HFFc6 (cell line): ENCODE measurements at places on chromosomes 7 and 10. TPM values are rescaled to one million over a fixed set of nuclear protein-coding genes. Genes with fewer than 3 reads are reported as not detected.

DNA sequence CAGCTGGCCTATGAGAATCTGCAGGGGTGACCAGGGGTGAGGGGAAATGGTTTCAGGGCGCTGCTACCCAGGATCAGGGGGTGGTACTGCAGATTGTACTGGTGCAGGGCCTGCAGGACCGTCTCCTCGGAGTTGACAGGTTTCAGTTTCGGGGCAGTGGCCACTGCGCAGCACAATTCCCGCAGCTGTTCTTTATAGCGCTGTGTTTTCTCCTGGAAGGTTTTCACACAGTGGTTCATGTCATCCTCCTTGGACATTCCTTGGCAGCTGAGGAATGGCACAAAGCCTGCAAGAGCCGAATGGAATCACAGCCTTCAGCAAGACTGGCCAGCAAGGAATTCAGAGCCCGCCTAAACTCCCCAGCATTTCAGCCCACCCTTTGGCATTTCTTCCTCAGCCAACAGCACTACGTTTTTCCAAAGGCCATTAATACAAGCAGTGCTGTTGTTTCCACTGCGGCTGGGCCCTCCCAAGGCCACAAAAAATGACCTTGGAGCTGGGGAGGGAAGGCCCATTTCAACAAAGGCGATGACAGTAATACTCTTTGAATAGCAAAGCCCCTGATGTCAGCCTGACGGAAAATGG lies 44.9 kb downstream of the PNLIPRP2 start:
- peaks cover 17% of the 10 kb centered on the region for H3K4me1 ChIP-seq
- H3K27me3 ChIP-seq, result peaks cover 9% of the 10 kb centered on the region
- H3K4me3 ChIP-seq, result no peak overlapping the region
- no peaks in the 10 kb centered on the region for H3K36me3 ChIP-seq

- no peak for DNase-seq
- H3K27me3 ChIP-seq, result peaks cover 4% of the 10 kb centered on the region
- no peaks in the 10 kb centered on the region for H3K36me3 ChIP-seq
- H3K4me3 ChIP-seq, result no peak overlapping the region
These were observed 72.0 kb upstream of the ANK3 start for GRCh38 chr10:60461688-60462087.

ERVW-1 gene
- not detected in 3 replicates for total RNA-seq

LIPJ gene
- not detected in 2 replicates for total RNA-seq

SCART1 gene
- 0.74 to 1.3 TPM (median 0.76 TPM) in 3 replicates for total RNA-seq

DNA sequence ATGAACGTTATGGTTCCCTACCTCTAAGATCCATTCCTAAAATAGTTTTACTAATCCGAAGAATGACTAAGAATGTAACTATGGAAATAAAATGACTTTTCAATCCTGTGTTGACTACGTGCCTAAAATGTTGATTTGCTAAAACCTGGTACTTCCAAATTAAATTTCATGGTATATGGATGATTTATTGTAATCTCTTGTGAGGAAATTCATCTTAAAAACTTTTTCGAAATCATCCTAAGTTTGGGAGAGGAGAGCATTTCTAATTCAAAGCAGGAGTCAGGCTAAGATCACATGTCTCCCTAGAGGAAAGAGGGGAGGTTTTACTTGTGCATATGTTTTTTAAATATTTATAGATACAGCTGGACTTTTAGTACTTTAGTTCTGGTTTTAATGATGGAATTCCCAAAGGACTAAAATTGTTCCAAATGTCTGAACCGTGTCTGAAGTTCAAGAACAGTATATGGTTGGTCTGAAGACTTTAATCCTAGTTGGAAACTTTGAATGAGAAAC lies 483.9 kb downstream of the AUTS2 start:
- no peaks in the 10 kb centered on the region for H3K4me1 ChIP-seq
- no peak for DNase-seq
- no peak overlapping the region for H3K4me3 ChIP-seq
- H3K27ac ChIP-seq, result no peak overlapping the region

ZNF789 gene
- 5.6 to 6.3 TPM (median 6.0 TPM) in 3 replicates for total RNA-seq

DNA sequence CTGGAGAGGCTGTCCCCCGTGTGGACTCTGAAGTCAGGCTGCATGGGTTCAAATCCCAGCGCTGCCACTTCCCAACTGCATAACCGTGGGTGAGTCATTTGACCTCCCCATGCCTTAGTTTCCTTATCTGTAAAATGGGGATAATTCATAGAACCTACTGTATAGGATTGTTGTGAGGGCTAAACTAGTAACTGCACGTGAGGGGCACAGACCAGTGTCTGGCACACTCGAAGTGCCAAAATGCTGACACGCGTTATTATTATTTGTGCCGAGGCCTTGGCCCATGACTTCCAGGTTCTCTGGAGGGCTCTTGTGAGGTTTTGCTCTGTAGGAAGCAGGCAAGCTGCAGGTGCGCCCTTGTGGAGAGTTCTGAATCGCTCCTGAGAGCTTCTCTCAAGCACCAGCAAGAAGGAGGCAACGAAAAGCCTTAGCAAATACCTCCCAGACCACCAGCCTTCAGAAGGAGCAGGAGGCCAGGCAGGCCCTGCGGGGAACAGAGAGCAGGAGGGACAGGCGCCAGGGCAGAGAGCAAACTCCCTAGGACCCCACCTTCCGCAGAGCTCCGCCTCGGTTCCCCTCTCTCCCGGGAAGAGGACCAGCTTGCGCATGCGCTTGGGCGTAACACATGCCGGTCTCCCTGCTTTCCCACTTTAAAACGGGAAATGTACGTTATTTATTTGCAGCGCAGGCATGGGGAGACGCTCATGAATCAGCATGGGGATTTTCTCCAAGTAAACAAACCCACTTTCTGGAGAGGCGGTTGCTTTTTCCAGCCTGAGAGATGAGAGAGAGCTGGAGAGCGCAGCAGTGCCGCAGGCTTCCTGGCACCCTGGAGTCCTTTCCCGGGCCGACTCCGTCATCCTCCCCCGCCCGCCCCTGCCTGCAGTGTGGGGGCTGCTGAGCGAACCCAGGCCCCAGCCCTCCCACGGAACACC lies 39.6 kb downstream of the SORCS3 start:
- no peak for DNase-seq
- no peak overlapping the region for H3K27ac ChIP-seq
- no peak overlapping the region; the same call in 1 of the 2 replicates for H3K4me3 ChIP-seq
- H3K27me3 ChIP-seq, result no peaks in the 10 kb centered on the region; the same call in 1 of the 2 replicates
- no peaks in the 10 kb centered on the region for H3K36me3 ChIP-seq
- no peaks in the 10 kb centered on the region for H3K4me1 ChIP-seq

DNA sequence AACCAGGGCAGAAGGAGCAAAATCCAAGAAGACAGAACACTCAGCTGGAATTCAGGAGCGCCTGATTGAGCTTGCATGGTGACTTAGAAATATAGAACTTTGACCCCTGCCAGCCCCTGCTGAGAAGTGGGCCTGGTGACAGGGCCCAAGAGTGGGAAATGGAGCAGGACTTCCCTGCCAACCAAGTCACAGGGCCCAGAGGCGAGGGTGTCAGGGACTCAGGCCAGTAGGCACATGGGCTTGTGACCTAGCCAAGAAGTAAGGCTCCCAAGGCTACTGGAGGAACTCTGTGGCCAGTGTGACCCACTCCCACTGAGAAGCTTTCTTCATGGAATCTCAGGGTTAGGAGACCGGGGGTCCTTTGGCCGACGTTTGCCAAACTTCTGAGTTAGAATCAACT lies 31.9 kb downstream of the LRRC20 start:
- no peak overlapping the region for H3K4me3 ChIP-seq
- no peak overlapping the region for H3K27ac ChIP-seq
- H3K27me3 ChIP-seq, result peaks cover 32% of the 10 kb centered on the region
- no peaks in the 10 kb centered on the region for H3K36me3 ChIP-seq
- H3K4me1 ChIP-seq, result no peaks in the 10 kb centered on the region
- no peak for DNase-seq

SPAG6 gene
- total RNA-seq, result not detected in 3 replicates

- no peaks in the 10 kb centered on the region for H3K27me3 ChIP-seq
- H3K4me1 ChIP-seq, result no peaks in the 10 kb centered on the region
- H3K4me3 ChIP-seq, result no peak overlapping the region
- no peak for DNase-seq
- no peaks in the 10 kb centered on the region; the same call in 1 of the 2 replicates for H3K36me3 ChIP-seq
- no peak overlapping the region for H3K27ac ChIP-seq
These were observed 72.9 kb upstream of the TEX47 start for GRCh38 chr7:88868456-88868855.

DNA sequence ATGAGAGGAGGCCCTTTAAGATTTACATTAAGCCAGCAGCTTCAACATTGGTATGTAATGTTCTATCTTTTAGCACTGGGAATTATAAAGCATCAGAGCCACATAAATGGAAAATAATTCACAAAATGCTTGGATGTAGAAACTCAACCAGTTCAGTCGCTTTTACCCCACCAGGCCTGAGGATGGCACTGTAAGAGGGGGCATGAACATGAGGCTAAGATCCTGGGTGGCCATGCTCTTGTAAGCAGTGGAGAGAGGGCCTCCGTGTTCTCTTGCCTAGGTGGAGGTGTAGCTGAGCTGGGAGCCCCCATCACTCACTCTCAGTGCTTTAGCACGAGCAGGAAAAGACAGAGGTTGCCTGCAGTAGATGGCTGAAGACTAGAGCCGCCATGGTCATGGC lies 238.8 kb downstream of the FANK1 start:
- peaks cover 4% of the 10 kb centered on the region; the same call in 1 of the 2 replicates for H3K36me3 ChIP-seq
- H3K4me1 ChIP-seq, result peaks cover 23% of the 10 kb centered on the region
- no peaks in the 10 kb centered on the region; the same call in 1 of the 2 replicates for H3K27me3 ChIP-seq
- H3K27ac ChIP-seq, result no peak overlapping the region
- H3K4me3 ChIP-seq, result no peak overlapping the region
- no peak for DNase-seq

CASP2 gene
- 22.5 to 33.0 TPM (median 29.4 TPM) in 3 replicates for total RNA-seq

MBLAC1 gene
- total RNA-seq, result 2.5 TPM in 3 replicates

GRCh38 chr10:6601246-6601805 lies 21.2 kb upstream of the PRKCQ start:
- peaks cover 9% of the 10 kb centered on the region; the same call in 1 of the 2 replicates for H3K27me3 ChIP-seq
- no peak overlapping the region for H3K27ac ChIP-seq
- no peak for DNase-seq
- no peaks in the 10 kb centered on the region for H3K4me1 ChIP-seq
- H3K4me3 ChIP-seq, result no peak overlapping the region
- H3K36me3 ChIP-seq, result no peaks in the 10 kb centered on the region

DNA sequence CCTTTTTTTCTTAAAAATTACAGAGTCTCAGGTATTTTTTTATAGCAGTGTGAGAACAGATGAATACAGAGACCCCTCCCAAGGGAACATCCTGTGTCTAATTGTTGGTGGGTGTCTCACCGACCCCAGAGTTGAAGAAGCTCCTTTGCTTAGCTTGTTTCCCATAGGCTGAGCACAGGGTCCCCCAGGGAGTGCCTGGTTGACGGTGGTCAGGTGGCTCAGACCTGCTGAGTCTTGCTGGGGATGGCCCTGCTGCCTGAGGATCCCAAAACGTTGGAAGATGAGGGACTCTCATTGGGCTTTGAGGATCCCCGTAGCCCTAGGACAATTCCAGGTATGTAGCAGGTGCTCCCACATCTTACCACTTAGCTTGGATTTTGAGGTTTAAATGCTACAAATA lies 19.5 kb downstream of the SCART1 start:
- H3K27me3 ChIP-seq, result no peaks in the 10 kb centered on the region; the same call in none of the 2 replicates
- H3K27ac ChIP-seq, result no peak overlapping the region
- no peak overlapping the region for H3K4me3 ChIP-seq
- no peak for DNase-seq
- no peaks in the 10 kb centered on the region for H3K4me1 ChIP-seq

GRCh38 chr10:72220637-72221036 lies 4.6 kb upstream of the ASCC1 start:
- no peak overlapping the region for H3K4me3 ChIP-seq
- H3K27me3 ChIP-seq, result peaks cover 2% of the 10 kb centered on the region
- DNase-seq, result no peak
- H3K27ac ChIP-seq, result no peak overlapping the region

DNA sequence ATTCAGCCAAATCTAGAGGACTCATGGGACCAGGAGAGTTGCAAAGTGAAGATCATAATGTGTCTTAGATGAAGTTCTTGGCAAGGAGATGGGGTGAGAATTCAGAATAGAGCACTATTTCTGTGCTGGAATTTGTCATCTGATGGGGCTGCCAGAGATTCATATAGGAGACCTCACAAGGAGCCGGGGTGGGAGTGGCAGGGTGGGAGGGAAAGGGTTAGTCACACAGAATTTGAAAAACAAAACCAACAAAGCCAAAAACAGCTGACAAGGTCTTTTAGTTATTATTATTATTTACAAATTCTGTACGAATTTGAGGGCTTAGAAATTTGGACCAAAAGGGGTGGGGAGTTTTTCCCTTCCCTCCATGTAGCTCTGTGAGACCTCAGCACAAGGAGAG lies 1.7 kb downstream of the SLC13A1 start:
- no peak overlapping the region for H3K4me3 ChIP-seq
- H3K36me3 ChIP-seq, result no peaks in the 10 kb centered on the region
- no peaks in the 10 kb centered on the region for H3K4me1 ChIP-seq
- H3K27ac ChIP-seq, result no peak overlapping the region
- no peak for DNase-seq

DNA sequence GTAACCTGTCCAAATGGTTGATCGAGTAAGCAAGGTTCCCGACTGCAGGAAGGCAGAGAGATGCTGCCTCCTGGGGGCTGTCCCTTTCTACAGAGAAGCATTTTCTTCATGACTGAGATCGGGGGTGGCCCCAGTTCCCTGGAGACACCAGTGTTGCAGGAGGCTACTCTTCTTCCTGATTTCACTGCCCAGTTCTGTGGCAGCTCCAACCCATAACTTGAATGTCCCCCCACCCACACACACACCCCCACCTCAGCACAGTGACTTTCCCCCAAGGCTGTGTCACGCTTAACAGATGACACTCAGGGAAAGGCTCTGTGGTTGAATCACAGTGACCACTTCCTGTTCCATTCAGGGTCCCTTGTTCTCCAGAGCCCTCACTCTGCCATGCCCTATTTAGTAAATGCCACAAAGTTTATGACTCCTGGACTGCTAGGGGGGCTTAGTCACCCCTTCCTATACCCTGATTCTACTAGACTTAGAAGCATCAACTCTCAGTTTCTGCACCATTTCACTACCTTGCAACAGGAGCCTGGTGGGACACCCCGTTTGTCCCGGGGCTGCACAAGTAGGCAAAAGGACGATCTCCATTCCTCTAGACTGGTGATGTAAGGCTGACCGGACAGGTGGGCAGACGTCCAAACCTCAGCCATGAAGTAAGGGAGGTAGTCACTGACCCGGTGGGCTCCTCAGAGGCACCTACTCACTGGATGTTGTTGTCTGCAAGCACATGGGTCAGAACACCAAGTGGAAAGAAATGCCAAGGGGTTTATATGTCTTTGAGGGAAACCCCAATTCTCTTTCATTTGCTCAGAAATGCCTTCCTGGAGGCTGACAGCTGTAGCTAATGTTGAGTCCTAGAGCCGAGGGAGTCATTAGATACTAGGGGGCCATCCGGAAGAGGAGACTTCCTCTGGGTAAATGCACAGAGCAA lies 31.3 kb upstream of the SMC3 start:
- H3K27me3 ChIP-seq, result peaks cover 2% of the 10 kb centered on the region
- DNase-seq, result peak; percentile 73
- H3K27ac ChIP-seq, result peak overlapping the region; percentile 86

DNA sequence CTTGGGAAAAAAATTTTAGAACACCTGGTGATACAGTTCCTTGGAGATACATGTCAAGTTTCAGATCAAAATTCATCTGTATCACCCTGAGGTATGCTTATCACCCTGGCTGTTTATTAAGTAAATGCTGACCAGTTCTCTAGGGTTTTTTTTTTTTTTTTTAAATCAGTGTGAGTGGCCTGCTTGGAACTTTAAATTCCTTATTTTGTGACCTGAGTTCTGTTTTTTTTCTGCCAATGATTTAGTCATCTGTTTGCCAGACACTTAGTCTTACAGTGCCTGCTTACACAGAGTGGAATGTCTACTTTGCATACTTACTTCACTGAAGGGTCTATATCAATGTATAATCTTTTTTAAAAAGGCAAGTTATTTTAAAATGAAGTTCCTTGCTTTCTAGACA lies 1.8 kb downstream of the TSPAN13 start:
- H3K4me1 ChIP-seq, result peaks cover 49% of the 10 kb centered on the region
- no peaks in the 10 kb centered on the region for H3K36me3 ChIP-seq
- peak overlapping the region; percentile 87; the same call in 1 of the 2 replicates for H3K4me3 ChIP-seq

OR6V1 gene
- not detected in 3 replicates for total RNA-seq

TRIM50 gene
- not detected in 3 replicates for total RNA-seq

CHCHD2 gene
- 386 to 515 TPM (median 413 TPM) in 3 replicates for total RNA-seq

ACSM6 gene
- not detected in 3 replicates for total RNA-seq

MALRD1 gene
- total RNA-seq, result not detected in 3 replicates
